ENCODE measurements at places on chromosomes 13 and 19. TPM values are rescaled to one million over a fixed set of nuclear protein-coding genes. Genes with fewer than 3 reads are reported as not detected.
A peak's percentile ranks its signal among the peaks of the same experiment; 100 is the strongest.

CEACAM3 gene
- total RNA-seq: not detected

C19orf81 gene
- total RNA-seq: 4.4 TPM

- DNase-seq: peak; percentile 70
Measured at GRCh38 chr19:48965040-48965805, at the start of gene FTL. Gene FTL (plus strand): TSS chr19:48965309. CDS start chr19:48965508, 199 bp downstream.

DNA sequence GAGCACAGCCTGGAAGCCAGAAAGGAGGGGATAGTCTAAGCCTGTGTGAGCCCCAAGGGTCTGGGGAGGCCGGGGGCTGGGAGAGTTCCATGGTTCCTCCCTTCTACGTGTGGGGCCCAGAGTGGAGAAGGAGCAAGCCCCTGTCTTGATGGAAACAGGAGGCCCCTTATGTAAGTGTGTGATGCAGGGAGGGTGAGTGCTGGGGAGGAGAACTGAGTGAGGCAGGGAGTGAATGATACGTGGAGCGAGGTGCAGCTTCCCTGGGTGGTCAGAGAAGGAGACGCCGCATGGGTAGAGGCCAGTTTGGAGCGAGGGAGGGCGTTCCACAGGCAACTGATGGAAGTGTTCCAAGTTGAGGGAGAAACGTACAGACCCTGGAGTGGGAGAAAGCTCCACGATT lies 16.0 kb downstream of the MAG start:
- DNase-seq: no peak

DNA sequence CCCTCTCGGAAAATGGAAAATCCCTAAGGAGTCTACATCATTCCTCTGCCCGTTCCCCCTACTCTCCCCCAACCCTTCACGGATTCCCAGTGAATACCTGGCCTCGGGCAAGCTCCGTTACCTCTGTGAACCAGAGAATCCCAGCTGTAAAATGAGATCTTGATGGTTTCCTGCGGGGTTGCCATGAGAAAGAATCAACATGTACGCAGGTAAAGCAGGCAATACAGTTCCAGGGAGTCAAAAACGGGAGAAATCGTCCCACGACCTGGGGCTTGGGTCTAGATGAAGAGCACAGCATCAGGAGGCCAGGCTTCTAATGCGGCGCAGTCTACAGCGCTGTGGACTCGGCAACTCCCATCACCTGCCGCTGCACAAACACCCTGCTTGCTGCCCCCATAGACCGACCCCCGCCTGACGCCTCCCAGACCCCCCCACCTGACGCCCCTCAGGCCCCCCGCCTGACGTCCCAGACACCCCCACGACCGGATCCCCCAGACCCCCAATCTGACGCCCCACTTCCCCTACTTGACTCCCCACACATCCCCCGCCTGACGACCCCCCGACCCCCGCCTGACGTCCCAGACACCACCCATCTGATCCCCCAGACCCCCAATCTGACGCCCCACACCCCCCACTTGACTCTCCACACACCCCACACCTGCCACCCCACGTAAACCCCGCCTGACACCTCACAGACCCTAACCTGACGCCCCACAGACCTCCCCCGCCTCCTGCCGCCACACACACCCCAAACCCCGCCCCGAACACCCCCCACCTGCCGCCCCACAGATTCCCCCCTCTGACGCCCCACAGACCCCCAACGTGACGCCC lies 680 bp downstream of the LIG4 start:
- DNase-seq: no peak

- no peak for DNase-seq
Measured at GRCh38 chr13:91216928-91217700, 130.4 kb upstream of the MIR17HG start.

- no peak for DNase-seq
Measured at GRCh38 chr19:46202872-46203860, 26.4 kb upstream of the IGFL1 start.

- no peak for DNase-seq
Measured at GRCh38 chr19:43688059-43688701, 18.2 kb upstream of the PLAUR start.

DNA sequence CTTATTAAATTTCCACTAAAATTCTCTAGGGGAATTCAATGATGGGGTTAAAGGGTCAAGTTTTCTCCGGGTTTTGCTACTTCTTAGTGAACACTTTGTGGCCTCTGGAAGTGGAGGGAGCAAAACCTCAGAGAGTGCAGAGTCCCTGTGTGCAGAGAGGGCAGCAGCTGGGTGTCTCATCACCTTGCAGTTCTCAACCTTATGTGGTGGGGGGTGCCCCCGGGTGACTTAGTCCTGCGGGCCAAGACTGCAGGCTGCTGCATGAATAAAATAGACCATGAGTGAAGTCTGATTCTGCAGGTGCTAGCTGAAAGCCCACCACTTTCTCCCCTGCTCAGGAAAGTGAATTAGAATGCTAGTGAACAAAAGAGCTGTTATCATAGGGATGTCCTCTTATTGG lies 191.6 kb downstream of the DLEU7 start:
- DNase-seq: no peak

DNA sequence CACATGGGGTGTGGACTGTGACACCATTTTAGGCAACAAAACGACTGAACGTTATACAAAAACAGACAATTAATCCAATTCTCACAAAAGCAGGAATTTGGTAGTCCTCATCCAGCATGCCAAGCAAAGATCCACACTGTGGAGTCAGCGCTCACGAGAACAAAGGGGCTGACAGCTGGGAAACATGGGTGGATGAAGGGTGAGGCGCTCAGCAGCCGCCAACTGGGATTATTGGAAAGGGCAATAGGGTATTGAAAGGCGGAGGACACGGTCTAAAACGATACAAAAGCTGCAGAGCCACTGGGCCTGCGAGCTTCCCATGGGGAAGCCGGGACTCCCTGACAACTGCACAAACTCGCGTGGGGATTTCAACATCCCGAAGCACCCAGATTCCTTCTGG lies 4.7 kb upstream of the ZNF813 start:
- DNase-seq: no peak

DNA sequence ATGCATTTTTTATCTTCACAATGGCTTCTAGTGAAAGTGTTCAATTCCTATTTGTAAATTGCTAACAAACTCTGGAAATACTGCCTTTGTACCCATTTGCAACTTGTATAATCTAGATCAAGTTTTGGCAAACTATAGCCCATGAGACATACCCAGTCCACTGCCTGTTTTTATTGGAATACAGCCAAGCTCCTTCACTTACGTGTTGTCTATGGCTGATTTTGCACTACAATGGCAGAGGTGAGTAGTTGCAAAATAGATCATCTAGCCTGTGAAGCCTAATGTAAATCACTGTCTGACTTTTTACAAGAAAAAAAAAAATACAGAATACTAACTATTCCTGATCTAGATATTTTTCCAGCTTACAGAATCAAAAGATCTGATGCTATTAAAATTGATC lies 37.1 kb downstream of the DZIP1 start:
- DNase-seq: peak; percentile 54
